ENCODE measurements at places on chromosomes 7 and 10.
A peak's percentile ranks its signal among the peaks of the same experiment; 100 is the strongest.

GRCh38 chr10:101778781-101779543 lies 3.0 kb upstream of the FGF8 start:
- DNase-seq: no peak

DNA sequence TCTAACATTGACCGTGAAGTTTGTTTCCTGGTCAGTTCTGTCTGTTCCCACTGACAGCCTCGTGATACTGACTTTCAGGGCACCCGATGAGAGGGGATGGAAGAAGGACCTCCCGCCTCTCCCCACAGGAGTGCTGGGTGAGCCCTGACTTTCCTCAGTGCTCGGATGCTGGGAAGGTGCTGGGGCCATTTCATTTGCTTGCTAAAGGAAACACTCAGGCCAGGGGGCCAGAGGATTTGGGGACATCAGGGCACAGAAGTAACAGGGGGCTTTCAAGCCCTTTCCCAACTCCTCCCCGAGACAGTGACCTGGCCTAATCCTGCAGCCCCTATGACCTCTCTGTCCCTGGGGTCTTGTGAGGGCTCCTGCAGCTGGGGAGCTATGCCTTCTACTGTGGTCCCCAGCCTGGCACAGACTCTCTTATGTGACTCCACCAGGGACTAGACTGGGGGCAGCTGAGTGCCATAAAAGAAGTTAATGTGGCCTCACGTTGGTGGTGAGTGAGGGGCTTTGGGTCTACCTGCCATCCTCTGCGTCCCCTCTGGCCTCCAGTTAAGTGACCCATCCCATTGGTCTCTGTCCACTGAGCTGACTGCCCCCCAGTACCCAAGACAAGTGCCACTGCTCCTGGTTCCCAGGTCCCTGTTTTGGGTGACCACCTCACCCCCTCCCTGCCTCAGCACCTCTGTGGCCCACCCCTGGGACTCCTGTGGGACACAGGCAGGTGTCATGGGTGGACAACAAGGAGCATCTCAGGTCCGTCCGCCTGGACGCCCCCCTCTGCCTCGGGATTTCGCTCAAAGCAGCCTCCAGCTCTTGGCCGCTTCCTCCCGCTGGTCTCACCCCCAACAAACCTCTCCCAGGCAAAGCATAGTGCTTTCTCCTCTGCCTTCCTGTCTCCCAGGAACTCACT lies 33.4 kb upstream of the HSPA12A start:
- DNase-seq: no peak

DNA sequence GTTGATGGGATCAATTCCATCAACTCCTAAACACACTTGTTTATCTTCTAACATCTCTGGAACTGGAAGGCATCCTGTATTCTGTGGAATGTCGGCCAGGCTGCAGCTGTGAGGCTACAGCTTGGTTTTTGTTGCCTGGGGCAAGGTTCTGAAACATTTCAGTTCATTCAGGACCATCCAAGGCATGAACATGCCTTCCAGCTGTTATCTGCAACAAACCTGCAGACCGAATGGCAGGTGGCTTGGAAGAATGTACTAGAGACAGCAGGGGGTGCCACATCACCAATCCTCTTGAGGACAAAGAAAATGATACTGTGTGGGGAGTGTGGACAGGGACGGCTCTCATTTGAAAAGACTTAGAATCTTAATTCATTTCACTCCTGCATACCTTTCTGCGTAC lies 12.4 kb downstream of the PAPOLB start:
- DNase-seq: peak; percentile 63

GRCh38 chr10:59127991-59128390 lies 48.5 kb upstream of the PHYHIPL start:
- DNase-seq: no peak

DNA sequence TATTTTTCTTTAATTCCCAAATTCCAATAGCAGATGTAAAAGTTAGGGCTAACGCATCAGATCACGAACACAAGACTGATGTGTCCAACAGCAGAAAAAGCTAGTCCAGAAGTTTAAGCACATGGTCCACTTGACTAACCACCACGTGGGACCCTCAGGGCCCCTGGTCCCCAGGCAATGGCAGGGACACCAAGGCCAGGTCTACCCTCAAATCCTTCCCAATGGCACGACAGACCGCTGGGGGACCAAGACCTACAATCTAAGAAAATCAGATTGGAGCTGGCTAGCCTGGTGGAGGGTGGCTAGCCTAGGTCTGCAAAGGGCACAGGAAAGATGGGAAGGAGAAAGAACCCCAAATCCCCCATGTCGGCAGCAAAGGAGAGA lies 1.5 kb downstream of the GIGYF1 start:
- DNase-seq: no peak

DNA sequence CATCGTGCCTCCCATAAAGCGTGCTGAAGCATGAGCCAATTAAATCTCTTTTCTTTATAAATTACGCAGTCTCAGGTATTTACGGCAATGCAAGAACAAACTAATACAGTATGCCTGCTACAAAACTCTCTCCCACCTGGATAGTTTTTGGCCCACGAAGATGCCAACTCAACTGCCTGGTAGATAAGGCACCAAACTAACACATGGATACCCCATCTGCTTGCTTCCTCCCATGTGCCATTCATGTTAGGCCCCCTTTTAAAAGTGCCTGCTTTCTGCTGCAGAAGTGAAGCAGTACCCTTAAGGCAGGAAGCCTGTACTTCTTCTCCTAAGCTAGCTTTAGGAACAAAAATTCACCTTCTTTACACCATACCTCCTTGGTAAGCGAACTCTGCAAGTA lies 15.6 kb upstream of the EPC1 start:
- no peak for DNase-seq

DNA sequence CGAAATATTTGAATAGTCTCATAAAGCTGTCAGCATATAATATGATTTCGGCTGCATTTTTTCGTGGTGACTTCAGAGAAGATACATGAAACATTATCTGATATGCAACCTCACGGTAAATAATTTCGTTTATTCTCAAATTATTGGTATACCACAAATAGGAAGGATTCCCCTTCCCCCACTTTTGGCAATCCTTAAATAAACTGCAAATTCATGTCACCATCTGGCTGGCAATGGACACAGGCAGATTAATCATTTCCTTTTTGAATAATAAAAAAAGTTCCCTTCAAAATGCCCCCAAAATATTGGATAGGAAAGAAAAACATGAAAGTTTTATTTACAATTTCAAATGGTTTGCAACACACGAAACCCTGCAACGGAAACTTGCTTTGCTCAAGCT lies 234.5 kb upstream of the MEOX2 start:
- no peak for DNase-seq

DNA sequence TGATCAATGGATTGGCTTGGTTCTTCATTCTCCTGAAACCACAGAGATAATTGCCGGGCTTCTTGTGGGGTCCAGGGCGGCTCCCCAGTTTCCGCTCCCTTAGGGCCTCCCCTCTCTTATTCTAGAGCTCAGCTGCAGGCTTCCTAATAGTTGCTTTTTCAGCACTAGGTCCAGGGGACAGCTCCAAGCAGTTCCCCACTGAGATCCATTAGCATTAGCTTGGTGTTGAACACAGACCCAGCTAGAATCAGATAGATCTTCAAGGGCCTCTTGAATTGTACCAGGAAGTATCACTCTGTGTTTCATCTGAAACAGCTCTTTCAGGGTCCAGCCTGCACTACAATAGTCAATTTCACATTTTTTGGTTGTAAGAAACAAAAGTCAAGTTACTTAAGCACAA lies 238.7 kb downstream of the SEC23IP start:
- no peak for DNase-seq

DNA sequence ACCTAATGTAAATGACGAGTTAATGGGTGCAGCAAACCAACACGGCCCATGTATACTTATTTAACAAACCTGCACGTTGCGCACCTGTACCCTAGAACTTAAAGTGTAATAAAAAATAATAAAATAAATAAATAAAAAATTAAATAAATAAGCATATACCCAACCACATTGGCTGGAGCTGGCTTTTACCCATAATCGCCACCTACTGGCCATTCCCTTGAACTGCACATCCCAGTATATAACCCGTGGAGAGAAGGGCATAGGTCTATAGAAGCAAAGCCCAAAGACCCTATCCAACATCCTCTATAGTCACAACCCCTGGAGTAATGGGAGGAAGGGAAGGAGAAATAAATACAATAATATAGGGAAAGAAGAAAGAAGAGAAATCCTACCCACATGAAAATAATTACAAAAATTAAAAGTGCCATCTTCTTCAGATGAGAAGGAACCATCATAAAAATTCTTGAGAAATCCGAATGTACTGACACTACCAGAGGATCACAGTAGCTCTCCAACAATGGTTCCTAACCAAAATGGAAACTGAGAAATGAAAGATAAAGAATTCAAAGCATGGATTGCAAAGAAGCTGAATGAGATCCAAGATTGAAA lies 65.6 kb downstream of the TWIST1 start:
- DNase-seq: no peak

DNA sequence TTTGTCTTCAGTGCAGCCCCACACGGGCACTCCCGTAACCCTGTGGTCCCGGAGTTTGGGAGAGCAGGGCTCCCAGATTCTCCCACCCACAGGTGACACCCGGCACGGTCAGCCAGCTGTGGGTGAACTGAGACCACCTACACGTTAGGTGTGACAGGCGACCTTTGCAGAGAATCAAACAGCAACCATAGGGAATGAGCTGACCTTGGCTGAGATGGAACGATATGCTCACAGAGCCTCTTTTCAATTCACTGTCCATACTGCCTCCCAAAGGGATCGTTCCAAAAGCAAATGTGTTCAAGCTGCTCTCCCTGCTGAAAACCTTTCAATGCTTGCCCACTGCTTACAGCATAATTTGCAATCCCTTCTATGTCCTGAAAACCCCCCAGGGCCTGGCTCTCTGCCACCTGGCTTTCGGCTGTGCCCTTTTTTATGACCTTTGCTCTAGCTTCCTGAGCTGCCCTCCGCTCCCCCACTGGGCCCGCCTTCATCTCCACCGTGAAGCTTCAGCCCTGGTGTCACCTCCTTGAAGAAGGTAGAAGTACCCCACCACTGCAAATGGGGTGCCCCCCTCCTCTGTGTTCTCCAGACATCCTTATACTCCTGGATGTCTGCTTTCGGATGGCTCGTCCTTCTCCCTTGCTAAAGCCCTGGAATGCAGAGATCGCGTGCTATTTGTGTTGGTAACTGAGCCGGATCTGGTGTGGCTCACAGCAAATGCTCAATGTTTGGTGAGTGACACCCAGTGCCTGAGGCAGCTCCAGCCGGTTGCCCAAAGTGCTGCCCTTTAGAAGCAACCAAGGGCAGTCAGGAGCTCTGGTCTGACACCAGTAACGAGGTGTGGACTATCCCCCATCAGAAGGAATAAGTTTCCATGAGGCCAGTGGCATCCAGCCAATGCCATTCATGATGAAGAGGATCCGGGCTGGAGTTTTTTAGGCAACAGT lies 90.4 kb downstream of the KIAA1549 start:
- no peak for DNase-seq

DNA sequence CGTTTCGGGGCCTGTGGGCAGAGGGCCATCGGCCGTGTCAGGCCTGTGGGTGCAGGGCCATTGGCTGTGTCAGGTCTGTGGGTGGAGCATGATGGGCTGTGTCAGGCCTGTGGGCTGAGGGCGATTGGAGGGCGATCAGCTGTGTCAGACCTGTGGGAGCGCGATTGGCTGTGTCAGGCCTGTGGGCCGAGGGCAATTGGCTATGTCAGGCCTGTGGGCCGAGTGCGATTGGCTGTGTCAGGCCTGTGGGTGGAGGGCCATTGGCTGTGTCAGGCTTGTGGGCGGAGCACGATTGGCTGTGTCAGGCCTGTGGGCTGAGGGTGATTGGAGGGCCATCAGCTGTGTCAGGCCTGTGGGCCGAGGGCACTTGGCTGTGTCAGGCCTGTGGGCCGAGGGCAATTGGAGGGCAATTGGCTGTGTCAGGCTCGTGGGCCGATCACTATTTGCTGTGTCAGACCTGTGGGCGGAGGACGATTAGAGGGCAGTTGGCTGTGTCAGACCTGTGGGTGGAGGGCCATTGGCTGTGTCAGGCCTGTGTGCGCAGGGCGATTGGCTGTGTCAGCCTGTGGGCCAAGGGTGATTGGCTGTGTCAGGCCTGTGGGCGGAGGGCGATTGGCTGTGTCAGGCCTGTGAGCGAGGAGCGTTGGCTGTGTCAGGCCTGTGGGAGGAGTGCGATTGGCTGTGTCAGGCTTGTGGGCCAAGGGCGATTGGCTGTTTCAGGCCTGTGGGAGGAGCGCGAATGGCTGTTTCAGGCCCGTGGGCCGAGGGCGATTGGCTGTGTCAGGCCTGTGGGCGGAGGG lies 54.1 kb downstream of the DYNC2I1 start:
- DNase-seq: no peak

- DNase-seq: peak; percentile 85
These were observed 6.1 kb downstream of the LRRTM3 start for GRCh38 chr10:66931949-66932343.

- no peak for DNase-seq
These were observed 292.4 kb upstream of the KLF14 start for GRCh38 chr7:131026297-131027000.

DNA sequence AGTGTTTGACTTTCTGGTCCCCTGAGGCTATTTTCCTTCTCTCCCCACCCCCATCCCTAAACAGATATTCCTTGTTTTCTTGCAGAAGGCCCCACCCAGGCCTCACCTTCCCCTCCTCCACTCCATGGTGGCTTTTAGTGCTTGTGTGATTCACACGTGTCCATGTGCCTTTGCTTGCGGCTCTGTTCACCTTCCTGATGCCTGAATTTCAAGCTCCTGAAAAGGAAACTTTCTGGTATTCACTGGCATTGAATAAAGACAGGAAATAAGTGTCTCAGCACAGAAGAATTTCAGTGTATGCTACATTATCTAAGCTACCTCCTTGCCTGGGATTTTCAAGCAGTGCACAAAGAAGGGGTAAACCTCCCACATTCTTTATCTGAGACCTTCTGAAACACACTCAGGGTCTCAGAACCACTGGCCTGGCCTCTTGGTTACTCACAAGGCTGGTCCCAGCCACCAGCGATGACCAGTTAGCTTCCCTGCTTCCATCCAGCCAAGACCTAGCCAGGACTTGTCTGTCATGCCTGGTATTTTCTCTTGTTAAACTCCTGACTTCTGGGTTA lies 17.2 kb upstream of the UBE2H start:
- no peak for DNase-seq

GRCh38 chr7:22351329-22351692 lies 5.6 kb downstream of the RAPGEF5 start:
- no peak for DNase-seq

- no peak for DNase-seq
These were observed 141.6 kb downstream of the DGKB start for GRCh38 chr7:14760730-14761478.

- no peak for DNase-seq
These were observed 203.4 kb upstream of the CTBP2 start for GRCh38 chr10:125363791-125364190.
